Germinal center (tissue), 1 donor: ENCODE measurements at places on chromosomes 2 and 18.

DNA sequence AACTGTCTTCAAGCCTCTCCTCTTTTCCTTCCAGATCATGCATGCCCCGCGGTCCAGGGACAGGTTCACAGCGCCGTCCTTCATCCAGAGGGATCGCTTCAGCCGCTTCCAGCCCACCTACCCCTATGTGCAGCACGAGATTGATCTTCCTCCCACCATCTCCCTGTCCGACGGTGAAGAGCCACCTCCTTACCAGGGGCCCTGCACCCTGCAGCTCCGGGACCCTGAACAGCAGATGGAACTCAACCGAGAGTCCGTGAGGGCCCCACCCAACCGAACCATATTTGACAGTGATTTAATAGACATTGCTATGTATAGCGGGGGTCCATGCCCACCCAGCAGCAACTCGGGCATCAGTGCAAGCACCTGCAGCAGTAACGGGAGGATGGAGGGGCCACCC lies 81.3 kb downstream of the FAM210A start:
- DNase-seq, result no peak

GRCh38 chr2:237196409-237196808 lies 110.7 kb downstream of the COPS8 start:
- DNase-seq, result no peak

DNA sequence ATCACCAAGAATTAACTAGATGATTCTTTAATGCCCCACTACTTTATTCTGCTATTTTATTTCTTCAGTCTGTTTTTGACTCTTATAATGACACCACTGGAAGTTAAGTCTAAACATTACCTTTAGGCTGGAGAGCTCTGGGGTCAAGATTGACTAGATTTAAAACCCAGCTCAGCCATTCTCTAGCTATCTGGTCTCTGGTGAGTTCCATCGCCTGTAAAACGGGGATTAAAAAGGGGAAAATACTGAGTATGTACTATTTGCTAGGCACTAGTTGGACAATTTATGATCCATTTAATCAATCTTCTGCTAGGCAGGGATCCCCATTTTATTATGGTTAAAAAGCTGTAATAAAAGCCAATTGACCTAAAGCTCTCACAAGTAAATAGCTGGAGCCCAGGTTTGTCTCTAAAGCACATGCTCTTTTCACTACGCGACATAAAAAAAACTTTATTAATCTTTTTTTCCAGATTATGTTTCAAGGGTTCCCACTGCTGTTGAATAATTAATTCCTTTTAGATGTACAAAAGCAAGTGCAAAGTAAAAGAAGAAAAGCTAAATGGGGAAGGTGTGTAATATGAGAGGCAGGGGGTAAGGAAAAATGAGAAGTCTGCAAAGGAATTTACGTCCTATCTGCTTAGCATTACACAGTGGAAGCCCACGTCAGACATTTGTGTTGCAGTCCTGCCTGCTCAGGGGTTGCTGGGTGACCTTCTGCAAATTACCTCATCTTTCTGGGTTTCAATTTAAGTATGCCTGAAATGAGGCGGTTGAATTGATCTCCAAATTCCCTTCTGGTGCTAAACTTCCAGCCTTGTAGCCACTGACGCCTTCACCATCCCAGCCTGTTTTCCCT lies 918 bp upstream of the NABP1 start:
- peak; percentile 44 for DNase-seq

DNA sequence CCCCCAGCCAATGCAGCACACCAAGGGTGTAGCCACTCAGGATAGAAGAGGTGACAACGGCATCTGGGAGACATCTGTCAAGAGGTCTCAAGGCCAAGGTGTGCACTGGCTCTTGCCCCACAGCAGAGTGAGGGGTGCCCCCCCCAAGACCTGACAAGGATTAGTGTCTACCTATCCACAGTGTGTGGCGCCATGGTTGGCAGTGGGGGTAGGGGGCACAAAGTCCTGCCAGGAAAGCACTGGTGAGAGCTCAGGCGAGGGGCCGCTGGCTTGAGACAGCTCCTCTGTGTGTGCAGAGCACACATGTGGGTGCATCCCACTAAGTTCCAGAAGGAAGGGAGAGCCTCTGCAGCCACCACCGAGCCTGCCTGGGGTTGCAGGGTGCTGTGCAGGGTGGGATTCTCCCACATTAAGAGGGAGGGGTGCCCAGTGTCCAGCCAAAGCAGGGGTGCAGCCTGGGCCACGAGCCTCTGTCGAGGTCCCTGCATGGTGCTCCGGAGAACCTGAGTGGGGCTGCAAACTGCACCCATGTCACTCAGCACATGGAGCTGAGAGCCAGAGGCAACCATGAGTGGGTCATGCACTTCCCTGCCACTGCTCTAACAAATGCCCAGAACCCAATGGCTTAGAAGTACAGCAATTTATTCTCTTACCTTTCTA lies 311.2 kb upstream of the HDAC4 start:
- no peak for DNase-seq

- DNase-seq, result peak; percentile 54
Observed at GRCh38 chr2:230209422-230210051, 10.2 kb downstream of the SP110 start.

DNA sequence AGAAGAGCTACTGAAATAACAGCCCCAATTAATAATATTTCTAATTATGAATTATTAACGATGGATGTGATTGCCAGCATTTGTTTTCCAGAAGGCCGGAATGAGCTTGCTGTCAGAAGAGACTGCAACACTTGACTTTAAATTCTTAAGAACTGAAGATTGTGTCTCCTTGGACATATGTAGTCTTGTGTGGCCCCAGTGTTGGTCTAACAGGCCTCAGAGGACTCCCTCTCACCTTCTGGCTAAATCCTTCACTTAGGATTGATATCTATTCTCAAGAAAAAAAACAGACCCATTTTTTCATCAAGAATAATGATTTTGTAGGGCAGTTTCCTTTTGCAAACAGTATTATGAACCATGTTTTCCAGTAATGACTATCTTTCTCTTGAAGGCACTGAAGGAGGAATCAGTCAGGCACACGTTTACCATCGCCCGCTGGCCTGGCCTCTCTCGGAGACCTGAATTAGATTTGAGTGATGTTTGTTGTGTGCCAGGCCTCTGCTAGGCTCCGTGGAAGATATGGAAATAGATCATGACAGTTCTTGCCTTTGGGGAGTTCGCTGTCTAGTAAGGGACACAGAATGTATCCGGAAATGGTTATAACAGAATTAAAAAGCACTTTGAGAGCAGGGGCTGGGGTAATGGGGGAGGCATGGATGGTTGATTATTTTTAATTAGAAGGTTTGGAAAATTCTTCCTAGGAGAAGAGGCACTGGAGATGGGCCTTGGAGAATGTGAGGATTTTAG lies 258.0 kb downstream of the MYCN start:
- no peak for DNase-seq

- DNase-seq, result no peak
Observed at GRCh38 chr2:172822585-172822984, 86.9 kb downstream of the RAPGEF4 start.

DNA sequence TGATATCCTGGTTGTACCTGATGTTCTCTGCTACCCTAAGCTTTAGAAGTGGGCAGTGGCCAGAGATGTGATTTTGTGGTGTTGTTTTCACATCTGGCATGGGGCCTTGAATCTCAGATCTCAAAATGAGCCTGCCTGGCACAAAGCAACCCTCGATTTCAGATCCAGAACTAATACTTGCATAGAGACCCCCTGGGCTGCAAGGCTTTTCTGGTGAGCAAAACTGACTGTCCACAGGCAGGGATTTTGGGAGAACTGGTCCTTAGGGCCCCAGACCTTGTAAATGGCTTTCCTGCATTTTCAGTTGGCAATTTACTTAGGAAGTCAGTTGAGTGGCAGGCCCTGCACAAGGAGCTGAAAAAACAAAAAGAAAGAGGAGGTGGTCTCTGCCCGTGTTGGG lies 265.3 kb downstream of the MYCN start:
- no peak for DNase-seq
